HFFc6 (cell line): ENCODE measurements at places on chromosomes 5 and 9.

DNA sequence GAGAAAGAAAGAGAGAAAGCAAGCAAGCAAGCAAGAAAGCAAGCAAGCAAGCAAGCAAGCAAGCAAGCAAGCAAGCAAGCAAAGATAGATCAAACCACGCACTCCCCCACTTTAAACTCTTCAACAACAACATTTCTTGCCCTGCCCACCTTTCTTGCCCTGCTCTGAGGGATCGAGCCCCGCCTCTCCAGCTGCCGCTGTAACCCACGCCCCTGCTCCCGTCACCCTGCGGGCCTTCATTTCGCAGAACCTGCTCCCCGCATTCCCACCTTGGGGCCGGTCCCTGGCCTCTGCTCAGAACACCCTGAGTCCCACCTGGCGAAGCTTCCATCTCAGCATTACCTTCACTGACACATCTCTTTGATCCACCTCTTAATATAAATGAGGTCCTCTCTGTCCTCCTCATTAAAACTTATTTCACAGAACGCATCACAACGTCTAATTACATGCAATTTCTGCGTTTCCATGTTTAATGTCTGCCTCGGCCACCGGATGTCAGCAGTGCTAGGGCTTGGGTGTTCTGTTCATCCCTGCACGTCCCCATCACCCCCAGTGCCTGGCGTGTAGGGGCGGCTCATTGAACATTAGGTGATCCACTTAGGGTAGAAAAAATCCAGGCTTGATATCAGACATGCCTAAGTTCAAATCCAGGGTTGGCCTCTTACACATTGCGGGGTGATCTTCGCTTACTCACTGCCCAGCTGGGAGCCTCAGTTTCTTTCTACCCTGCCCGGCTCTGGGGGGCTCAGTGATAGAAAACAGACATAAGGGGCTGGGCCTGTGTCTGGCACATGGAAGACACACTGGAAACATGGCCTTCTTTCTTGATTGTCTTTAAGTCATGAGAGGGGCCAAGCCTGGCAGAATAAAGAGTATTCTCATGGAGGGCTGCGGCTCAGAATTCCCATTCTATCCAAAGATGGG is 187.6 kb downstream of the DAB2IP start:
- H3K27ac ChIP-seq, result no peak overlapping the region
- no peaks in the 10 kb centered on the region for H3K27me3 ChIP-seq
- no peaks in the 10 kb centered on the region for H3K36me3 ChIP-seq
- H3K4me3 ChIP-seq, result no peak overlapping the region
- H3K4me1 ChIP-seq, result peaks cover 26% of the 10 kb centered on the region
- DNase-seq, result no peak

- peak; percentile 12 for DNase-seq
- H3K36me3 ChIP-seq, result peaks cover 11% of the 10 kb centered on the region
- H3K27me3 ChIP-seq, result peaks cover 2% of the 10 kb centered on the region
- H3K27ac ChIP-seq, result no peak overlapping the region
- no peak overlapping the region for H3K4me3 ChIP-seq
- peaks cover 27% of the 10 kb centered on the region for H3K4me1 ChIP-seq
Measured at GRCh38 chr5:53170746-53171349, 61.3 kb upstream of the MOCS2 start.

- no peak for DNase-seq
- no peak overlapping the region for H3K4me3 ChIP-seq
- no peak overlapping the region for H3K27ac ChIP-seq
Measured at GRCh38 chr5:105680858-105681475, 1989.8 kb downstream of the EFNA5 start.

- DNase-seq, result no peak
- H3K4me3 ChIP-seq, result peak overlapping the region; percentile 65
- peaks cover 55% of the 10 kb centered on the region for H3K4me1 ChIP-seq
- H3K36me3 ChIP-seq, result no peaks in the 10 kb centered on the region
- H3K27ac ChIP-seq, result peak overlapping the region; percentile 81
Measured at GRCh38 chr5:123754908-123755307, 242.9 kb downstream of the CSNK1G3 start.

- no peaks in the 10 kb centered on the region for H3K27me3 ChIP-seq
- H3K4me3 ChIP-seq, result no peak overlapping the region
- H3K4me1 ChIP-seq, result no peaks in the 10 kb centered on the region
Measured at GRCh38 chr5:130316971-130317680, 412.9 kb downstream of the CHSY3 start.

GRCh38 chr5:97735209-97735608 is 552.2 kb upstream of the RIOK2 start:
- peak overlapping the region; percentile 37 for H3K27ac ChIP-seq
- DNase-seq, result peak; percentile 80
- H3K27me3 ChIP-seq, result peaks cover 3% of the 10 kb centered on the region; the same call in 1 of the 2 replicates
- H3K4me1 ChIP-seq, result peaks cover 12% of the 10 kb centered on the region
- H3K4me3 ChIP-seq, result peak overlapping the region; percentile 10; the same call in 1 of the 2 replicates

DNA sequence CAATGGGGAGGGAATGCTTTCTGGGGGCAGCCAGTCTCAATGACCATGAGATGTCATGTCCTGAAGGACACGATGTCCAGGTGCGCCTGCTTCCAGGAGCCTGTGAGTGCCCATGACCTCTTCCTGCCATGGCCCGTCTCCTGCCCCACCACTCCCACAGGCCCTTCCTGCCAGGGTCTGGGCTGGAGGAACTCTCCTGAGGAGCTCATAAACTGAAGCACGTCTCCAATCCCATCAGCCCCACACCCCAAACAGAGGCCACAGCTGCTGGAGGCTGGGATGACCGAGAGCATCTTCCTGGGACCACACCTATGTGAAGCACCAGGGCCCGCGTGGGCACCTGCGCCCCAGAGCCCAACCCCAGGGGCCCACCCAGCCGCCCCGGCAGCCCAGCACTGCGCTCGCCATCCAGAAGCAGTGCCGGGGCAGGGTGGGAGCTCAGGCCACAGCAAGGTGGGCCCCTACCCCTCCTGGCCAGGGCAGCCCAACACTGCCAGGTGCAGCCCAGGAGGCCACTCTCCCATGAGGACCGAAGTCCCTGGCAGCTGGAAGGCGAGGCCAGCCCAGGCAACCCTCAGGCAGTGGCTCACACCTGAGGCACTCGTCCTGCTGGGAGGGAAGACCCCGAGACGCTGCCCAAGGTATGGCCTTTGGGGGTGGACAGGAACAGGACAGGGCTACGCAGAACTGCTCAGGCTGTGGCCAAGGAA is 53.9 kb upstream of the UBAC1 start:
- no peaks in the 10 kb centered on the region for H3K4me1 ChIP-seq
- no peak for DNase-seq
- no peaks in the 10 kb centered on the region; the same call in 1 of the 2 replicates for H3K27me3 ChIP-seq
- H3K27ac ChIP-seq, result no peak overlapping the region

GRCh38 chr5:114387433-114387832 is 25.6 kb downstream of the KCNN2 start:
- H3K4me1 ChIP-seq, result peaks cover 71% of the 10 kb centered on the region
- no peak overlapping the region; the same call in 1 of the 2 replicates for H3K4me3 ChIP-seq
- DNase-seq, result no peak

DNA sequence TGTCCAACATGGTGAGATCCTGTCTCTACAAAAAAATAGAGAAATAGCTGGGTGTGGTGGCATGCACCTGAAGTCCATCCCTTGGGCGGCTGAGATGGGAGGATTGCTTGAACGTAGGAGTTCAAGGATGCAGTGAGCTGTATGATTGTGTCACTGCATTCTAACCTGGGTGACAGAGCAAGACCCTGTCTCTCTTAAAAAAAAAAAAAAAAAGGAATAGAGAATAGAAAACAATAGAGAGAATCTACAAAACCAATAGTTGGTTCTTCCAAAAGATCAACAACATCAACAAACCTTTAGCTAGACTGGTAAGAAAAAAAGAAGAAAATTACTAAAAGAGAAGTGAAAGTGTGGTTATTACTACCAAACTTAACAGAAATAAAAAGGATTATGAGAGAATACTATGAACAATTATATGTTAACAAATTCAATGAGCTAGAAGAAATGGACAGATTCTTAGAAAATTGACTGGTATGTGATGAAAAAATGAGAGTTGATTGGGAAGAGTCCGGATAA is 8.1 kb upstream of the SLC38A9 start:
- H3K4me1 ChIP-seq, result no peaks in the 10 kb centered on the region
- H3K27ac ChIP-seq, result no peak overlapping the region
- no peak for DNase-seq
- H3K36me3 ChIP-seq, result peaks cover 6% of the 10 kb centered on the region; the same call in 1 of the 2 replicates

DNA sequence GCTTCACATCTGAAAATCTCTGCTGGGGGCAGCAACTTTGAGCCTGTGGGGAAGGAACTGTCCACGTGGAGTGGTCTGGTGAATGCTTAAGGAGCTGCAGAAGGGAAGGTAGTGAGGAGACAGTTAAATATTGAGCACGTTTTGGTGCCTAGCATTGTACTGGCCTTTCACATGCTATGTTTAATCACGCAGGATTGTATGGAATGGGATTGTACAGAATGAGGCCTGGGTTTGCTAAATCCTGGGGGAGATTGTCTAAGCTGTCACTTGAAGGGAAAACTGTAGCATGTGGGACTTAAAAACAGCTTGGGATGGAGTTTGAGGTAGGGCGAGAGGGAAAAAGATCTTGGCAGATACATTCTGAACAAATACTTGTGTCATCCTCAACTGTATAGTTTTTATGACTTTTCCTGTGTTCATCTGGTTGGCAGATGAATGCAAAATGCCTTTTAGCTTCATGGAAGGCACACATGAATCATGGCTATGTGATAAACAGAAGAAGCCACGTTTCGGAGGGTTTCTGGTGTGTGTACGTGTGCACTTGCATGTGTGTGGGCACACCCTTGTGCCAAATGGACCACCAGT is 106.6 kb downstream of the TMC1 start:
- peaks cover 11% of the 10 kb centered on the region for H3K36me3 ChIP-seq
- no peak for DNase-seq
- no peaks in the 10 kb centered on the region for H3K27me3 ChIP-seq
- peak overlapping the region; percentile 5; the same call in 1 of the 2 replicates for H3K27ac ChIP-seq
- H3K4me3 ChIP-seq, result no peak overlapping the region

- H3K27ac ChIP-seq, result peak within 1 kb of the TSS; percentile 92
- no peaks in the 10 kb centered on the region for H3K36me3 ChIP-seq
- DNase-seq, result peak; percentile 7
- H3K4me3 ChIP-seq, result peak within 1 kb of the TSS; percentile 92
- H3K4me1 ChIP-seq, result peaks cover 29% of the 10 kb centered on the region
Measured at GRCh38 chr5:157670662-157671591, at the start of gene C5orf52. C5orf52 (plus strand) TSS chr5:157671533; CDS start chr5:157671615, 82 bp downstream.

GRCh38 chr9:76989501-76989900 is 30.0 kb upstream of the FOXB2 start:
- no peaks in the 10 kb centered on the region for H3K36me3 ChIP-seq
- H3K27me3 ChIP-seq, result peaks cover 12% of the 10 kb centered on the region
- no peak for DNase-seq
- no peak overlapping the region for H3K4me3 ChIP-seq
- no peaks in the 10 kb centered on the region for H3K4me1 ChIP-seq

- H3K4me3 ChIP-seq, result no peak overlapping the region; the same call in 1 of the 2 replicates
- no peak for DNase-seq
- peaks cover 3% of the 10 kb centered on the region for H3K27me3 ChIP-seq
- H3K27ac ChIP-seq, result no peak overlapping the region; the same call in 1 of the 2 replicates
- H3K4me1 ChIP-seq, result peaks cover 26% of the 10 kb centered on the region
- H3K36me3 ChIP-seq, result no peaks in the 10 kb centered on the region
Measured at GRCh38 chr5:125064621-125065438, 318.4 kb upstream of the ZNF608 start.

DNA sequence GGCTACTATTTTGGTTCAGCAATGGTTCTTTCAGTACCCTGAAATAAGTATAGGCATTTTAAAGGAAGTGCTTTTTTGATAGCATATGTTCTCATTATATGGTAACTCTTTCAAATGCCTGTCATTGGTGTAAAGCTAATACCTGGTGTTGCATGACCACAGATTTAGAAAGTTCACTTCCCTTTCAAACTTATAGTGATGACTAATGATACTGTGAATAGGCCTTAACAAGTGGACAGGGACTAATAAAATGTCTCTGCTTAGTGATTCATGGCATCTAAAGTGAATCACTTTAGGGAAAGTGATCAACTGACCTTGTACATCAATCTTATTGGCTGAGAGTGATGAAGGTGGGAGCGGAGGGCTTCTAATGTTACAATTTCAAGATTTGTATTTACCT is 21.6 kb downstream of the MRPL22 start:
- peak; percentile 73 for DNase-seq
- peaks cover 1% of the 10 kb centered on the region; the same call in 1 of the 2 replicates for H3K27me3 ChIP-seq
- peak overlapping the region; percentile 26; the same call in 1 of the 2 replicates for H3K27ac ChIP-seq
- peaks cover 21% of the 10 kb centered on the region for H3K4me1 ChIP-seq
- no peak overlapping the region for H3K4me3 ChIP-seq

GRCh38 chr5:172713113-172713808 is 57.7 kb downstream of the DUSP1 start:
- no peaks in the 10 kb centered on the region for H3K36me3 ChIP-seq
- H3K4me3 ChIP-seq, result no peak overlapping the region
- no peak overlapping the region for H3K27ac ChIP-seq
- DNase-seq, result no peak
- H3K4me1 ChIP-seq, result peaks cover 39% of the 10 kb centered on the region

DNA sequence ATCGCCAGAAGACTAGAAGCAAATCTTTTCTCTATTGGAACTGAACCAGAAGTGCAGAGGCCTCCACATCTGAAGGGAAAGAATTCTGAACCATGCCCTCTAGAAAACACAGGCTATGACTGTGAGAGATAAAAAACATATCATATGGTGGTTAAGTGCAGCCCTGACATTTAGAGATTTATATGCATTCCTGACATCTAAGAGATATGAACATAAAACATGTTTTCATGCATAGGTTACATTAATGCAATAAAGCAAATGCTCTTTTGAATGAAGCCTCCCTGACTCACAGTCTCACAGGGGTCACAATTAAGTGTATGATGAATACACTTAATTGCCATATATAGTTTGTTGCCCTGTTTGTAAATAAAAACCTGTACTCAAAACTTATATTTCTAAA is 28.9 kb upstream of the CKMT2 start:
- H3K4me1 ChIP-seq, result peaks cover 5% of the 10 kb centered on the region; the same call in 1 of the 2 replicates
- H3K4me3 ChIP-seq, result no peak overlapping the region
- no peak for DNase-seq
- peaks cover 14% of the 10 kb centered on the region for H3K27me3 ChIP-seq
- no peaks in the 10 kb centered on the region for H3K36me3 ChIP-seq
- no peak overlapping the region for H3K27ac ChIP-seq

- no peaks in the 10 kb centered on the region for H3K27me3 ChIP-seq
- H3K27ac ChIP-seq, result no peak overlapping the region
- DNase-seq, result no peak
- no peaks in the 10 kb centered on the region for H3K4me1 ChIP-seq
Measured at GRCh38 chr5:155878991-155879575, 447.9 kb upstream of the SGCD start.

- peaks cover 37% of the 10 kb centered on the region for H3K36me3 ChIP-seq
- peak; percentile 55 for DNase-seq
Measured at GRCh38 chr5:9523090-9523823, 22.6 kb downstream of the SEMA5A start.
